ENCODE measurements at places on chromosomes 7 and 10. TPM values are rescaled to one million over a fixed set of nuclear protein-coding genes. Genes with fewer than 3 reads are reported as not detected.

DNA sequence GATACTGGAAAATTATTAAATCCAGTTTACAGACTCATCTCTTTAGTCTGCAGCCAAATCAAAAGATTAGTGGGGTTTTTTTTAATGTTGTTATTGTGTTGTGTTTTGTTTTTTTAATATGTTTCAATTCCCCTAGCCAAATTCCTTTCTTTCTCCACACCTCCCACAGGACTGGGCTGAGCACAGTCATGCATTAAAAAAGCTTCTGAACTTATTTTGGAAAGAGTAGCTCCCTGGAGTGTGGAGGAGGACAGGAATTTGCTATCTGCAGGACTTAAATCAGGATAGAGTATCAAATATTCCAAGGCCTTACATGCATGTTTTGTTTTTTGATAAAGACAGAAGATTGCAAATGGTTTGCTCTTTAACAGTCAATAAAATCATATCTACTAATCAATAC is 90.7 kb downstream of the GNAI1 start:
- DNase-seq, result no peak

DNA sequence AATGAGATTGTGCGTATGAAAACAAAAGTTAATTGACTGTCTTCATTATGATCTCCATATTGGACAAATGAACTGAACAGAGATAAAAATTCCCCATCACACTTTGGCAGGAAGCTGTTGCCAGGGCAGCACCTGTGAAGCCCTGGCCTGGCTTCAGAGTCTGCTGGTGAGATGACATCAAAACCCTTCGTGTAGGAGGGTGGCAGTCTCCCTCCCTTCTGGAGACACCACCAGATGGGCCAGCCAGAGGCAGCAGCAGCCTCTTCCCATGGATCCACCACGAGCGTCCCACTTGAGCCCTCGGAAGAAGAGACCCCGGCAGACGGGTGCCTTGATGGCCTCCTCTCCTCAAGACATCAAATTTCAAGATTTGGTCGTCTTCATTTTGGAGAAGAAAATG is at the start of gene DNTT:
DNTT (plus strand) TSS at position 205 of the 400 bp plus-strand sequence; CDS start at position 269, 64 bp downstream.
- no peak for DNase-seq

GRCh38 chr7:106731187-106731586 is 70.2 kb upstream of the CCDC71L start:
- DNase-seq, result no peak

GRCh38 chr7:134196439-134196838 is 69.3 kb downstream of the LRGUK start:
- no peak for DNase-seq

DNA sequence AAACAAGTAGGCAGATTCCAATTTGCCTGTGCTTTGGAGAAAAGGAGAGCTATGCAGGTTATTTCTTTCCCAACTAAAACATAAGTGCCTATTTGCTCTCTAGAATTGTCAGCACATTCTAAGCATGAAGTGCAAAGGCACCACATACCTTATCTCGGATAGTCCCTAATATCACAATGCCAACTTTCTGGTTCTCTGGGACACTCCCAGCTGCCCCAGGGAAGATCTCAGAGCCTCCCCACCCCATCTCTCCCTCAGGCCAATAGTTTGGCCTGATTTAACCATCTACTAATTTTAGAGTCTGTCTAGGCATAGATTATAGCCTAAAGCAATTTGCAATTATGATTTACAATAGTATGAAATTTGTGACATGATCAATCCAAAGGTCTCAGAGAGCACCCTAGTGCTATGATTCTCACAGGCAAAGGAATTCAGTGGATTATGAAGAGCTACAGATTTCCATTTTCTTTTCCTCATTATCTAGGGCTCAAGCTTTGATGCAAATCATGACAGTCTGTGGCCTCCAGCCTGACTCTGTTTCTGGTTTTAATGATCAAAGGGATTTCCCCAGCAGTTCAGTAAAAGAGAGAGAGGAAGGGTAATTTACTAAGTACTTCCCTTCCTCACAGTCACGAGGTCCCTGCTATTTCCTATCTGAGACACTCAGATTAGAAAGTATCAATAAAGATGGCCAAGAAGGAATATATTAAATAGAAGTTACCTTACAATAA is 29.0 kb upstream of the IL6 start:
- DNase-seq, result no peak

- no peak for DNase-seq
Observed at GRCh38 chr7:98418271-98418635, 17.4 kb upstream of the BAIAP2L1 start.

DNA sequence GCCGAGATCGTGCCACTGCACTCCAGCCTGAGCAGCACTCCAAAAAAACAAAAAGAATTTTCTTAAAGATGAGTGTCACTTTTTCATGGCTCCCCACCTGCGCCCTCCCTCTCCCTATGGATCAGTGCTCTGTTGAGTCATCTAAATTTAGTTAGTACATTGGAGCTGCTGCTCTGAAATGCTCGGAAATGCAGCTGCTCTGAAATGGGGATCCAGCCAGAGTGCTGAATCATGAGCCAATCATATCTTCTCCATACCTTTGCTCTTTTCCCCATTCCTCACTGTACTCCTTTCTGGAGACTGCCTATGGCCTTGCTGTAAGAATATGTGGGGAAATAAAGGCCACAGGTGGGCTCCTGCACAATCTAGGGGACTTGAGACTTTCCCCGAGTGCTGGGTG is 188.8 kb downstream of the ZNF438 start:
- DNase-seq, result no peak

- no peak for DNase-seq
Observed at GRCh38 chr10:124283215-124283948, 135.3 kb downstream of the OAT start.

DNA sequence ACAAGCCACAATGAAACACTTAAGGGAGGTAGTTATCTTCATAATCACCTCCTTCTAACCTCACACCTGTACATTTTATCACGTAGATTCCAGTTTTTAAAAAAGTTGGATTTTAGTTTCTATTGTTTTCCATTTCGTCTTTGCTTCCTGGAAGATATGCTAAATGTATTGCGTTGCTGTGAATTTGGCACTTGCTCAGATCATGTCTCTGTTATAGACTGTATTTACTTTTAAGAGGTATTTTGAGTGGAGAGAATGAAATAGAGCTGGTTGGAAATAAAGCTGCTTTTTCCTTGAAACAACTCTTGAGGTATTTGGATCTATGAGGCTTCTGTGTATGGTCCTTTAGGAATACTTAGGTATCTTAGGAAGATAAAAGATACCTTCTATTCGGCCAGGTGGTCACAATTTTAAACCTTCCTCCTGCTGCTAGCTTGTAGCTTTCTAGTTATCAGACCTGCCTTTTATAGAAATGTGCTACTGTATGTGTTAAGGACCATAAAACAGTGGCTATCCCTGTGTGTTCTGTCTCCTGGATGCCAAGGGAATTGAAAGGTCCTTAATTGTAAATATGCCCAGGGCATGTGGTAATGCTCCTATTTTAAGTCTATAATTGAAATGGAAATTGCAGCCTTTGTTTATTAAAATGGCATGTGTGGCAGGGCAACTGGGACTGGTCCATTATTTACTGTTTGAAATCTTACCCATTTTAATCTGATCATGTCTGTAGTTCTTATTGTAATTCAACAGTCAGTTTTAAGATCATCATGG is 147.7 kb downstream of the SND1 start:
- no peak for DNase-seq

The ZNF33A gene
- 70.5 TPM for total RNA-seq

The GNGT1 gene
- not detected for total RNA-seq

The DENND2A gene
- total RNA-seq, result 16.4 TPM

The DGKI gene
- 202 TPM for total RNA-seq

The CDC123 gene
- 105 TPM for total RNA-seq

The TAS2R41 gene
- not detected for total RNA-seq
